Spleen (tissue), 13 donors: ENCODE measurements at places on chromosomes 11 and 22.

DNA sequence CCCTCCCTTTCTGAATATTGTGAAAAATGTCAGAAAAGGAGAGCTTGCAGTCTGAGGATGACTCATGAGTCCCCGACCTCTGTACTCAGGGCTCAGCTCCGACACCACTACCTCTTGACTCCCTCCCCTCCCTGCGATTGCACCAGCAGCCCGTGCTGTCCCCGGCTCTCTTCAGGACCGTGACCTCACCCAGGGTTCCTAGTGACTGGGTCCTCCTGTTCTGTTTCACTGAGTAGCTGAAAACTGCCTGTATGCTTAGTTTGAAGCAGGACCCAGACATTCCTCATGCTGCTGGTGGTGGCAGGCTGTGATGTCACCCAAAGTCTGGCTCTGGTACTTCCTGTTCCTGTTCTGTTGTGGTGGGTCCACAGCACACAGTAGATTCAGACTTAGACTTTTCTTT lies 11.7 kb downstream of the PHRF1 start:
- no peak for DNase-seq

- peak; percentile 38 for DNase-seq
These were observed 844.0 kb downstream of the TBC1D22A start for GRCh38 chr22:47606426-47606825.

GRCh38 chr11:42849362-42849761 lies 462.4 kb upstream of the API5 start:
- DNase-seq, result no peak

DNA sequence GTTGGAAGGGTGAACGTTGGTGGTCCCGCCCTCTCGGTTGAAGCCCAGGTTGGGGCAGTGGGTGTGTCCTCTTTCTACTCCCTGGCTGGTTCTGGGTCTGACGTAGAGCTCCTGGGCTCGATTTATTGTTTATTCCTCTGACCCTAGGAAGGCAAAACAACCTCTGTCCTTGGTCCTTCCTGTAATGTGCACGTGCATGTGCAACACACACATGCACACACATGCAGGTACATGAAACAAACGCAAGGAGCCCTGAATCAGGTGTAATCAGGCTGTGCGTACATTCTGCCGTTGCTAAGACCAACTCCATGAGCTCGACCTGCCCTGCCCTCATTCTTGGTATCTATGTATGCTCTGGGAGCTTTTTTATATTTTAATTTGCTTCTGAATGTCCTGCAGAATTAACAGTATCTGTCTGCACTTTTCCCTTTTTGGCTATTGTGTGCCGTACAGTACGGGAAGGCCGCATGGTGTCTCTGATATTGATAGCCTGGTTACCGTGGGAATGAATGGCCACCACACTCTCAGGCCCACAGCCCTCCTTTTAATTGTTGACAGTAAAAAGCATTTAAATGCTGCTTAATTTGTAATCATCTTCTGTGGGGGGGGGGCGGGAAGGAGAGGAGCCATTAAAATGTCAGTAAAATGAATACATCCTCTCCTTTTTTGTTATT lies 66.0 kb upstream of the NNMT start:
- DNase-seq, result no peak

DNA sequence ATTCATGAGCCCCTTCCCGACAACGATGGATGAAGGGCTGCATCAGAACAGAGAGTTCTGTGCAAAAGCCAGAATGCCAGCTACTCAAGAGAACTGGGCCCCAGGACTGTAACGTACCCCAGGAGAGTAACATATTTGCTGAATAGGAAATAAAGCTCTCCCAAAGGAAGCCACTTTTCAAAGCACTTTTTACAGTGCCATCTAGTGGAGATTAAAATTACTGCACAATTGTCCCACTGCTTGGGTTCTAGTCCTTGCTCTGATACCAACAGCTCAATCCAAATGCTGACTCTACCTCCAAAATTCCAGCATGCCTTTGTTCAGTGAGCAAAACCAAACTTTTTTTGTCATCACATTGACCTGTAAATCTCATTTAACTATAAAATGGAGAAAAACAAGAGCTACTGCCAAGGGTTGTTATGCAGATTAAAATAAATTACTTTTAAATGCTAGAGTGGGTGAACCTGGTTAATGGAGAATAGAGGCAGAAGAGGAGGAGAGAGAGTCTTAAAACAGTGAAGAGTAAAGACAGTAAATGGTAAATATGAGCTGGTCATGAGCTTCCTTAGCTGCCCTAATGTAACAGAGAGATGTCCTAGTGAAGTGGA lies 87.6 kb upstream of the FSHB start:
- no peak for DNase-seq

- no peak for DNase-seq
These were observed 172.6 kb downstream of the WNT11 start for GRCh38 chr11:76033699-76034098.

- DNase-seq, result no peak
These were observed 70.2 kb downstream of the ZBTB16 start for GRCh38 chr11:114129699-114130098.

DNA sequence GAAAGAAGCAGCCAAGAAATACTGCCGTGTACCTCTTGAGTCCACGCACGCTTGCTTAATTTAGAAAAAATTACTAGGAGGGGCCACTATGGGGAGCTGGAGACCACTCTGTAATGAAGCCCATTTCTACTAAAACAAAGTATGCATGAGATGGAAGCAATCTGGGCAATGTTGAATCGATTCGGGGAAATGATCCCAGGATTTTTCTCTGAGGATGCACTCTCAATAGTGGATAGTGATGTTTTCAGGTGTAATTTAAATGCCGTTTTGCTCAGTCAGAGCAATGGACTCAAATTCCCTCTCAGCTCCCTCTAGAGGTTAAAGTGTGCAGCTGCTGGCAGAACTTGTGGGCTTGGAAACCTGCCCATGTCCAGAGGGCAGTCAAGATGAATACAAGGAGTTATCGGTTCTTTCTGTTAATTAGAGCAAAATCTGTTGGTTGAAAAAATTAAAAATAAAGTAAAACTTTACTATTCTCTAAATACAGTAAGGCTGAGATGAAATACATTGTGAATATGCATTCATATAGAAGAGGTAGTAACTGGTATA lies 64.1 kb downstream of the ME3 start:
- no peak for DNase-seq

DNA sequence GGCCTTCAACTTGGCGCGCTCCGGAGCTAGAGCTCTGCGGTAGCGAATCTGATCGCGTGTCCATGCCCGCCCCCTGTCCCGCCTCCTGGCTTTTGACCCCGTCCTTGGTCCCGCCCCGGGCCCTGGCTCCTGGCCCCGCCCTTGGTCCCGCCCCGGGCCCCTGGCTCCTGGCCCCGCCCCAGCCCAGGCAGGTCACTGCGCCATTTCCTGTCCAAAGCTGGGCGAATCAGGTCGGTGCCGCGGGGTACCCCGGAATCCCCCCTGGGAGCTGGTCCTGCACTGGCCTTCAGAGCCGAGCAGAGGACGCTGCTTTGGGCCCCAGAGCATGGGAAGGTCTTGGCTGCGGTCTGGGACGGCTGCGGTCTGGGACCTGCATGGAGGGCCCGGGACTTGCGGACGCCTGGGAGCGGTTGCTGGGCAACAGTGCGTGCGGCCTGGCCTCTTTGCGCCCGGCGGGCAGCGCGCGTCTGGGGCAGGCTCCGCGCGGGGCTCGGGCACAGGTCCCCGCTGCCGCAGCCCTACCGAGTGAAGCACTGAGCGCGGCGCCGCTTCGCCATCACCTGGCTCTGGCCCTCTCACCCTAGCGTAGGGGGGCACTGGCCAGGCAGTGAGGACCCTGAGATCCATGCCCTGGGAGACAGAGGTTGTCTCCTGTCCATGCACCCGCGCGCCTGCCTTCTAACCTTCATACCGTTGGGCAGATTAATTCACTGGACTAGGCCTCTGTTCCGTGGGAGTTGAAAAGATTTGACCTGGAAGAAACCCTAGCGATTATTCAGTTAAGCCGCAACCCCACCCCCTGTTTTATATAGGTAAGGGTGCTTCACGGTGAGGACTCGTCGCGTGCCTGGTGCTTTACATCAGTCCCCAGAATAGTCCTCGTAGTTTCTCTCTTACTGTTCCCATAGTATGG lies at the start of gene TTC12:
TSS of gene TTC12 (plus strand) at position 195 of the 913 bp plus-strand sequence. CDS start 1,675 bp downstream, outside the sequence.
- peak; percentile 98 for DNase-seq

DNA sequence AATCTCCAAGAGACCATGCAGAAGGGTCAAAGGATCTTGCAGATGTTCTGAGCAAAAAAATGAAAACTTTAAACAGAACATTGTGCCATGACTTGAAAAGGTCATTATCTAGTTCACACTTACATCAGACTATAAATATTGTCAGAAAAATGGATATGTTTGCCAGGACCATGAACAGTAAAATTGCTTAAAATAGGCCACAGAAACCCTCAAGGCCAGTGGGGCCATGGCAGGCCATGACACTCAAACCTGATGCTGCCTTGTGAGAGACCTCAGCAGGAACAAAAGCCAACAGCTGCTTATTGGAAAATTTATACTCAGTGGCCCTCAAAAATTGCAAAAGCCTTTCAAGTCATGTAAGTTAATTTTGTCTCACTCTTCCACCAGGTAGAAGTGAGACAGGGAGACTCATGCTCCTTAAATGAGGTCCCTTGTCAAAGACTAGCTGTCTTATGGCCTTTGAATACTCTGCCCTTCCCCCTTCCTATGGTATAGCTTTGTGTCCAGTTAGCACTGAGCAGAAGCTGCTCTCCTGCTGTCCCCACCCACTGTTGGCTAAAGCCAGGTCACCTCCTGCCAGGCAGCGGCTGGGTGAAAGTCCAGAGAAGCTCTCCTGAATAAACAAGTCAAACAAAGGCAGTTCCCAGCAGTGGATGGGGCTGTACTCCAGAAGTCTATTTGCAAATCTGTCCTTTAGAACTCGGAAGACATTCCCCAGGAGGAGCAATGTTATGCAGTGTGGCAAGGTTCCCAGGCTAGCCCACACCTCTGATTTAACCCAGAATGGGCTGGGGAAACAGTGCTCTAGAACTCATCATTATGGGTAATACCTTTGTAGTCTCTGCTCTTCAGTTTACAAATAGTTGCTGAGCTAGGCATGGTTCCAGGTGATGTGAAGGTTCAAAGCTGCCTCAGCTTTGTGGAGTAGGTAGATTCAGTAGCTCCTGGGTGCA lies 21.4 kb downstream of the ADM start:
- DNase-seq, result no peak

- no peak for DNase-seq
These were observed 24.8 kb downstream of the RNF169 start for GRCh38 chr11:74773476-74773875.

DNA sequence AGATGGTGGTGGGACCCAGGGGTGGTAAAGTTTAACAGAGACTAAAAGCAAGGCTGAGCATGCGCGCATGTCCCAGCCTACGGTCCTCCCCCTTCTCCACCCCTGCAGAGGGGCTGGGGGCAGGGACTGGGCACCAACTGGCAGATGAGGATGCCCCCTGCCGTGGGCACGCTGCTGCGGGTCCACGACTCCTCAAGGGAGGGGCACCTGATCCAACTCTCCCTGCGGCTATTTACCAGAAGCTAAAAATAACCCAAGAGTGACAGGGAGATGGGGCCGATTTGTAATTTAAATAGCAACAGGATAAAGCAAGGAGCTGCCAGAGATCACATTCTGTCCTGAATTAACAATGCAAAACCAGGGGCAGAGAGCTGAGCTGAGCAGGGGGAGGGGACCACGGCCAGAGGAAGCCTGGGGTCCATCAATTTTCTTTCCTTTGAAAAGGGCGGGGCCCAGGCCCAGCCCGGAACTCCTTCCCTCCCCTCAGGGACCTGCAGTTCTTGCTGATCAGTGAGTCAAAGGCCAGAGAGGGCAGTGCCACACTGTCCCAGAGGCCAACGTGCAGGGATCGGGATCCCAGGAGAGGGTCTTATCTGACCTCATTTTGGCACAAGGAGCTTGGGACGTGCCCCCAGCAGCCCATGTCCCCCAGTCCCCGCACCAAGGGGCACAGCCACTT lies 8.1 kb upstream of the DGKZ start:
- DNase-seq, result no peak

DNA sequence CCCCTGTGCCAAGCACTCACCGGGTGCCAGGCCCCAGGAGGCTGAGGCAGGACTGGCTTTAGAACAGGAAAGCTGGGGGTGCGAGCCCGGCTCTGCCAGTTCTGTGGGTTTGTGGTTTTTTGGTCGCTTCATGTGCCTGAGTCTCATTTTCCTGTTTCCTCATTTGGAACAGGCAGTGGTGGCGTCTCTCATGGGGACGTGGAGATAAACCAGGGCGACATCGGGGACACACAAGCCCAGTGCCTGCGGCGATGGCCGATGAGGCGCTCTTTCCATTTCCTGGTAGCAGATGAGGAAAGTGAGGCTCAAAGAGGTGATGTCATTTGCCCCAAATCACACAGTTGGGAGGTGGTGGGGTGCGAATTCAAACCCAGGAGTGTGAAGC lies 20.8 kb upstream of the CHKA start:
- no peak for DNase-seq

- DNase-seq, result no peak
These were observed 25.5 kb downstream of the MYBPC3 start for GRCh38 chr11:47327025-47327424.

DNA sequence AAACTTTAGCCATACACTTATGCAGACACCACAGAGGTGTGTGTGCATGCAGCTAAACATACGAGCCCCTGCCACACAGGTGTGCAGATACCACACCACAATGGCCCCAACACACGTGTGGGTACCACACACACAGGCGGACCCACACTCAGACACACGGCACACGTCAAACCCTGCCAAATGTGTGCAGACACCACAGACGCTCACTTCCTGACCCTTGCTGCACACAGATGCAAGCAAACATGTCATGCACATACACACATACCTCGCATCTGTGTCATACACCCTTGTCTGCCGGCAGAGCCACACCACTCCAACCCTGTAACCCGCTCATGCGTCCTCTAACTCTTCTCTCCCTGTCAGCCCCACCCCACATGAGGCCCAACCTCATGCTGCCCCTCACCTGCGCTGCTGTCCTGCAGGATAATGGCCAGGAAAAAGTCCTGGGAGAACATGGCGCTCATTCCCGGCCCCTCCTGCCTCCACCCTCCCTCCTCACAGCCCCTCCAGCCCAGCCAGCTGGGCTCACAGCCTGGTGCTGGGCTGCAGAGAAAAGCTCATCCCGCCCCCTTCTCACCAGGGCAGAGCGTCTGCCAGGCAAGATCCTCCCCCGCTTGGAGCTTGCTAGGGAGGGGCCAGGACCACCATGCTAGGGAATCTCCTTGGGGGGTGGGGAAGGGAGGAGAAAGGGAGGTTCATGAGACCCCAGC lies 14.2 kb downstream of the SMPD1 start:
- DNase-seq, result no peak

- DNase-seq, result no peak
These were observed 1295.0 kb downstream of the JRKL start for GRCh38 chr11:97684486-97685439.

- DNase-seq, result peak; percentile 16
These were observed 7.6 kb downstream of the KCNQ1OT1 start for GRCh38 chr11:2691991-2692875.

GRCh38 chr11:121482231-121483129 lies 29.7 kb upstream of the SORL1-AS1 start:
- no peak for DNase-seq

GRCh38 chr11:20963596-20963995 lies 294.2 kb downstream of the NELL1 start:
- DNase-seq, result no peak

GRCh38 chr11:122578171-122578825 lies 77.2 kb upstream of the UBASH3B start:
- DNase-seq, result no peak

DNA sequence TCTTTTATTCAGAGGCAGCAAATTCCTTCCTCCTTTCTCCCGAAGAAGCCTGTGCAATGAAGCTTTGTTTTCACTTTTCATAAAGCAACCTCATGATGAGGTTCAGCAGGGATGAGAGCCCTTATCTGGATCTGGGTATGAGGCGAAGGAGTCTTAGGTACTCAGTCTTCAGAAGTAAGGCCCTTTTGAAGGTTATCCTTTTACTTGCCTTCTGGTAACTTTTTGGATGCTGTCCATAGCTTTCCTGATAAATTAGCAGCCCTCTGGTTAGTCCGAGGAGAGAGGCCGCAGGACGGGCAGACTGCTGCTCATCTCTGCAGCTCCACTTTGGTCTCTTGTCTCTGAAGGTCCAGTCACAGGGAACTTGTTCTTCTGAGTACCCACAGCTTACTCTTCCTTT lies 1.1 kb downstream of the TRIM22 start:
- DNase-seq, result no peak
